ENCODE measurements at places on chromosomes 1 and 21.

DNA sequence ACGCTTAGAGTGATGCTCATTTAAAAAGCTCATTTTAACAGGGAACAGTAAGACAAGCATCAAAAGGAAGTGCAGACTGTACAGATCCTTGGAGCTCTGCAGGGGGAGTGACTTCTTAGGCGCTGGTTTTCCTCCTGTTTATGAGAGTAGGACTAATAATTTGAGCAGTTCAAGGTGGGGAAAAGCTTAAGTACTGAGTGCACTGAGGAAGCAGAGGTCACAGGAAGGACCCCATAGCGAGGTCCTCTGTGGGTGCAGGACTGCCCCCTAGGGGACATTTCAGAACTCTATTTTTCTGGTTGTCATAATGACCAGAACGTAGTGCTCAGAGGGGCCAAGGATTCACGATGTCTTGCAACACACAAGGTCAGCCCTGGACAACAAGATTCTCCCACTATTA lies 112.1 kb downstream of the HLCS start:
- no peak for DNase-seq

DNA sequence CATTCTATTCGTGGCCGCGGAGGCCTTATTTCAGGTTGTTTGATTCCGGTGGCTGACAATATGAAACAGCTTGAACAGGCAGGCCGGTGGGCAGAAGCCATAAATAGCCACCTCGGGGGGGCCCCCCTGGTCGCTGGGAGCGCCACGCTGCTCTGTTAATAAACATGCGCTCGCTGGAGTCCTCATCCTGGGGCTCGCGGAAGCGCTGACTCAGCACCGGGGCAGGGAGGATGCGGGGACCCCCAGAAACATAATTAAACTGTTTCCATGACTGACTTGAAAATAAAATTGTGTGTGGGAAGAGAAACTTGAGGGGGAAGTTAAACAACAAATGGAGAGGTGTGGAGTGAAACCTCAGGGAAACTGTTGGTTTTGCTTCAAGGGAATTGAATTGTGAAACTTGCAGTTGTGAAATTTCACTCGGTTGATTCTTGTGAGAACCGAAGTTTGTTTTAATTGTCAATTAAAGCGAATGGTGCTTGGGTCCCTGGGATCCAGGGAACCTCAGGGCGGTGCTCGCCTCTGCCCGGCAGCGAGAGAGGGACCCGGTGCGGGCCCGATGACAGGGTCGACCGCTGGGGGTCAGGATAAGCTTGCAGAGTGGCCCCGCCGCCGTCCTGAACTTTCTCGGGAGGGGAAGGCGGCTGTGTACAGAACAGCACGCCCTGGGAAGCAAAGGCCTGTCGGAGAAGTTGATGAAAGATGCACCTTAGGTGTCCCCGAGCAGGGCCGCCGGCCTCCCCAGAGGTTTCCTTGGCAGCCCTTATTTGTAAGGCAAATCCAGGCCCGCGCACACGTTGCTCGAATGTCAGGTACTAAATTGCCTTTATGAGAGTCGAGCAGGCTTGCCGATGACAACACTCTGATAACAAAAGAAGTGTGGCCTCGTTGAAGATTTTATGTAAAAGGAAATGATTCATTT lies 176.9 kb upstream of the LMO4 start:
- no peak for DNase-seq

DNA sequence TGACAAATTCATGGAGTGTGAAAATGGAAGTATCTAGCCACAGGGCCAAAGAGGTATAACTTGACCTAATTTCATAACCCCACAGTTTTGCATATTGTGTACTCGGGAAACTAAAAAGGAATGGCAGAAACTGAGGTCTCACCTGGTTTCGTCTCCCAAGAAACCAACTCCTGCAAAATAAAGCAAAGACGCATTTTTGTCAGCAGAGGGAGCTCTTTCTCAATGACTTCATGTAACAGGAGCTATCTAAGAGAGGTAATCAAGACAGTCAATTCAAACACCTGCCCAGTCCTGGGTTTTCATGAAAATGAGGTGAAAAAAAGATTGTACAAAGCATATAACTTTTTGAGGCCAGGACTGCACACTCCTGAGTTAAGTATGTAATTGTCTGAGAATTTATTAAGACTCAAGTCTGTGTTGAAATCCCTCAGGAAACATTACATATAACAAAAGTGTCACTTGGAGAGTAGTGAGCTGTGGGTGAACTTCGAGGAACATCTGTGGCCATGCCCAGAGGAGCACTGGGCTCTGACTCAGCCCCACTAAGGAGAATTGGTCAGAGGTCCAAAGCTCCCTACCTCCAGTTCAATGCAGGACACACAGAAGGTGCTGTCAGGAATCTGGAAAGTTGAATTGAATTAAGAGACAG lies 17.6 kb downstream of the FCRL4 start:
- no peak for DNase-seq

DNA sequence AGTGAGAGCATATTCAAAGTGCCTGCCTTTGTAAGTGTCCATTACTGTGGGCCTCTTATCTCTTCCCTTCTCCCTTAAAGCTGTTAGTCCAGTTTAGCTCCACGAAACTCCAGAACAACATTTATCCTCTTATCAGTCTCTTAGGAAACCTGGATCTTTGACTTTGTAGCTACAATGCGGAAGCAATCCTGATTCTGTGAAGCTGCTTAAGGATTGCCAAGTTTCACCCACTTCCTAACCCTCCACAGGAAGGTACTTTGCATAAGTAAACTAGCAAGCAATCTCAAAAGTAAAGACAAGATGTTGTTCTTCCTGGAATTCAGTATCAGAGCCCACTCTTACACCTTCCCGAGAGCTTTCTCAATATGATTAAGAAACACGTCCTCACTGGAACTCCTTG lies 164.9 kb upstream of the USP25 start:
- no peak for DNase-seq

GRCh38 chr1:43707190-43708001 lies at the start of gene ST3GAL3:
Gene ST3GAL3, plus strand, starts transcription at chr1:43707536. Its CDS starts 28,727 bp downstream, at chr1:43736263.
- peak; percentile 81 for DNase-seq

- no peak for DNase-seq
Observed at GRCh38 chr1:47906009-47906432, 91.2 kb downstream of the TRABD2B start.

DNA sequence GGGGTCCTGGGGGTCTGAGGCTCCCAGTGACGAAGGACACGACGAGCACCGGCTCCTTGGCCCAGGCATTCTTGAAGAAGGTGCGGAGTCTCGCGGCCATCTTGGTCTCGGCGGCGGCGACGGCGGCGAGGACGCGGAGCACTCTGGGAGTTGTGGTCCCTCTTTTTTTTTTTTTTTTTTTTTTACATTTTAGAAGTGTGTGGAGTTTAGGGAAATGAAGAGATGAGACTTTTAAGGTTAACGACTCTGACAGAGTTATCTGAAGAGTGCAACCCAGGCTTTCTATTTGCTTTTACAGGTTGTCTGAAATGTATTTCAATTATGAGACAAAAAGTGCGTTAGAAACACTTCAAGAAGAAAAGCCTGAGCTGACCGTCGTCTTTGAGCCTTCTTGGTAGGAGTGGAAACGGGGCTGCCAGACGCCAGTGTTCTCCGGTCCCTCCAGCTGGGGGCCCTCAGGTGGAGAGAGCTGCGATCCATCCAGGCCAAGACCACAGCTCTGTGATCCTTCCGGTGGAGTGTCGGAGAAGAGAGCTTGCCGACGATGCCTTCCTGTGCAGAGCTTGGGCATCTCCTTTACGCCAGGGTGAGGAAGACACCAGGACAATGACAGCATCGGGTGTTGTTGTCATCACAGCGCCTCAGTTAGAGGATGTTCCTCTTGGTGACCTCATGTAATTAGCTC lies 9.7 kb downstream of the OR2B11 start:
- peak; percentile 3 for DNase-seq

GRCh38 chr1:229092377-229093237 lies 178.3 kb upstream of the RAB4A start:
- DNase-seq = no peak

- DNase-seq = no peak
Observed at GRCh38 chr1:95655321-95656020, 421.5 kb downstream of the RWDD3 start.

DNA sequence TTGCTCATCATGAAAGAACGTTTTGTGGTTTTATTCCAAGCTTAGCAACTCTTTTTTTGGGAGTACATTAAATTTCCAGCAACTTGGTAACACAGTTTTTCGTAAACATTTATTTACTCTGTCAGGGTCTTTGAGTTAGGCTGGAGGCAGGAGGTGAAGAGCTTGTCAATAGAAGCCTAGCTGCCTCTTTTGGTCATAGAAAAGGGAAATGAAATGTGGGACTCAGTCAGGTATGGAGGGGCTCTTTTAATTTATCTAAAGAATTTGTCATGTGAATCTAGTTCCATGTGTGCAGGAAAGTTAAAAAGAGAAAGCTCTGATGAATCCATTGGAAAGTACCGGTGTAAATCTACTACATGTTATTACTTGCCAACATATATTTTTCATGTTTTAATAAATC lies 45.9 kb upstream of the PRMT6 start:
- DNase-seq = no peak

All from activated naive CD4-positive, alpha-beta T cell (primary cell).